Effector memory CD4-positive, alpha-beta T cell (primary cell): ENCODE measurements at places on chromosomes 3 and 15.

DNA sequence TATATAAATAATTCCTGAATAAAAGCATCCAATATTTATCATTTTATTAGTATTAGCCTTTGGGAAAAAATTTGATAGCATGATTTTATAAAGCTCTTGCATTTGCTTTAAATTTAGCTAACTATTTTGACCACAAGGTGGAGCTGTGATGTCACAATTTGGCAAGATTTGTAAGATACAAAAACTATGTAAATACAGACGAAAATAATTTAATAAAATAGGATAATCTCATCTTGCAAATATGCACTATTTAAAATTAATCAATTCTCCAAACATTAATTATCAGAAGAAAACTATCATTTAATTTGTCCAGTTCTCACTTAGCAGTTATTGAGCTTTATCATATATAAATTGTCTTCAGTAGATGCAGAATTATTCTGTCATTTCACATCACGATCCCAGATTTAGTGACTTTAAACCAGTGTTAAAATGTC, 95.4 kb downstream of the PLOD2 start:
- no peak for DNase-seq

GRCh38 chr3:133401374-133402135, 1.7 kb downstream of the BFSP2 start:
- no peak for DNase-seq

- DNase-seq: no peak
Observed at GRCh38 chr15:82986442-82986780, 401 bp downstream of the RAMAC start.

GRCh38 chr3:41681479-41681878, 280.4 kb downstream of the ULK4 start:
- no peak for DNase-seq

DNA sequence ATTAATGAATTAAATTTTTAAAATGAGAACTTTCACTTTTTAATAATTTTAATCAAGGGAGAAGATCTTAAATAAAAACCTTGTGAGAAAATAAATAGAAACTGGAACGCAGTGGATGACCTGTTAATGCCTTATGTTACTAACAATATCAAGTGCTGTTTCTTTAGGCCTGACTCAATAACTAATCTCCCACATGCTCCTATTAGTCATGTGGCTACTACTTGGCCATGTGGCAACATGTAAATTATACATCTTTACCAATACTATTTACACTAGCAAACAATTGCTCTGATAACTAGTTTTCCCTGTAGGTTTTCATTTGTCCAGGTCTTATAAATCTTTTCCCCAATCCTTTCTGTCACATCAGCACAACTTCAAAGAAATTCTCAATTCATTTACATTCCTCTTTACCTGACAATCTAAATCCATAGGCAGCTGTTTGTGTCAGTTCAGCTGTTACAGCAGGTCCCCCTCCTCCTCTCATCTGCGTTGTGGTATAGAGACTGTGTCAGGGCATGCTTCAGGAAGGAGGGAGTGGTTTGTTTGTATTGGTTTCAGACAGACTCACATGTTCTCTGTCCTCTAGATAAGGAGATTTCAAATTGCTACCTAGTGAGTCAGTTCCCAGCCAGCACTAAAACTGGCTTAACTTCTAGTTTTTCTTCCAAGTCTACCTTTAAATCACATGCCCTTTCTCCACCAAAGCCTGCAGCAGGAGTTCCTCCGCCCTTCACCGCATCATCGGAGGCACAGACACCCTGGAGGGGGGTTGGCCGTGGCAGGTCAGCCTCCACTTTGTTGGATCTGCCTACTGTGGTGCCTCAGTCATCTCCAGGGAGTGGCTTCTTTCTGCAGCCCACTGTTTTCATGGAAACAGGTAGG, 11.3 kb upstream of the C3orf52 start:
- no peak for DNase-seq

DNA sequence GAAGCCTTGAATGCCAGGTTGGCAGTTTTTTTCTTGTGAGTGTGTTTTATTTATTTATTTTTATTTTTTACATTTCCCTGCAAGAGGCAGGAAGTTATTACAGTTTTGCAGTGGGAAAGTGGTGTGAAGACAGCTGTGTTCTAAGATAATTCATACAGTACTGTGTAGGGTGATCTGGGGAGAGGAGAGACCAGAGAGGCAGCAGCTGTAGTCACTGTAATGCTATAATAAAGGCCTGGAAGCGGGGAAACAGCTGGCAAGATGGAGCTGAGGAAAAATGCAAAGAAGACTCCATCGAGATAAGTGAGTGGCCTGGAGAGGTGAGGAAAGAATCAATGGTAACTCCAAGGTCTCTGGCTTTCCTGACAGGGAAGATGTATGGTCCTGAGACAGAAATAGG, 23.1 kb downstream of the CNTN3 start:
- no peak for DNase-seq

- DNase-seq: no peak
Observed at GRCh38 chr3:51704511-51704950, 2.3 kb upstream of the GRM2 start.

GRCh38 chr3:87855616-87856015, 203.2 kb downstream of the CGGBP1 start:
- no peak for DNase-seq

DNA sequence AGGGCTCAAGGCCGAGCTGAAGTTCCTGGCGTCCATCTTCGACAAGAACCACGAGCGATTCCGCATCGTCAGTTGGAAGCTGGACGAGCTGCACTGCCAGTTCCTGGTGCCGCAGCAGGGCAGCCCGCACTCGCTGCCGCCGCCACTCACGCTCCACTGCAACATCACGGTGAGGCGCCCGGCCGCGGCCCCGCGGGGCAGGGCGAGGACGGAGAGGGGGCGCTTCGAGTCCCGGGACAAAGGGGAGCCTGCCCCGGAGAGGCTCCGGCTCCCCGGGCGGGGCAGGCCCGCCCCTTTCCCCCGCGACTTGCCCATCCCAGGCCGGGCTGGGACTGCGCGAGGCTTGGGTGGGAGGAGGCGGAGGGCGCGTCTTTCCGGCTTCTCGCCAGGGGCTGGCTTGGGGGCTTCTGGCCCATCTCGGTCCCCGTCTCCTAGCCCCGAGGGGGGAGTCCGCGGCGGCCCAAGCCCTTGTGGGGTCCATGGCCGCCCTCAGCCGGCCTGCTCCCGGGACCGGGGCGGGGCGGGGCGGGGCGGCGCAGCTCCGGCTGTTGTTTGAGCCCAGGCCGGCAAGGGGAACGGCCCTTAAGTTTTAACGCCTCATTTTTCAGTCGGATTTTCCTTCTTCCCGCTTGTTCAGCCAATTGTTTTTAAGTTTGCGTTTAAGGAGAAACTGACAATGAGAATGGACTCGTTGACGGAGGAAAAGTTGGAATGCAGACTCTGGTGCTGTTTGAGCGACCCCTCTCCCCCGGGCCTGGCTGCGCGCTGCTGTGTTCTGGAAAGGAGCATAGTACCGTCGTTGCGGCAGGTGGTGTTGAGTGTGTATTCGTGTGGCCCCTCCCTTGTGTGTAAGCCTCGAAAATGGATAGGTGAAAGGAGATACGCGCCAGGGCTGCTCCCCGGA, 683 bp downstream of the UBE2Q2 start:
- peak; percentile 24 for DNase-seq

DNA sequence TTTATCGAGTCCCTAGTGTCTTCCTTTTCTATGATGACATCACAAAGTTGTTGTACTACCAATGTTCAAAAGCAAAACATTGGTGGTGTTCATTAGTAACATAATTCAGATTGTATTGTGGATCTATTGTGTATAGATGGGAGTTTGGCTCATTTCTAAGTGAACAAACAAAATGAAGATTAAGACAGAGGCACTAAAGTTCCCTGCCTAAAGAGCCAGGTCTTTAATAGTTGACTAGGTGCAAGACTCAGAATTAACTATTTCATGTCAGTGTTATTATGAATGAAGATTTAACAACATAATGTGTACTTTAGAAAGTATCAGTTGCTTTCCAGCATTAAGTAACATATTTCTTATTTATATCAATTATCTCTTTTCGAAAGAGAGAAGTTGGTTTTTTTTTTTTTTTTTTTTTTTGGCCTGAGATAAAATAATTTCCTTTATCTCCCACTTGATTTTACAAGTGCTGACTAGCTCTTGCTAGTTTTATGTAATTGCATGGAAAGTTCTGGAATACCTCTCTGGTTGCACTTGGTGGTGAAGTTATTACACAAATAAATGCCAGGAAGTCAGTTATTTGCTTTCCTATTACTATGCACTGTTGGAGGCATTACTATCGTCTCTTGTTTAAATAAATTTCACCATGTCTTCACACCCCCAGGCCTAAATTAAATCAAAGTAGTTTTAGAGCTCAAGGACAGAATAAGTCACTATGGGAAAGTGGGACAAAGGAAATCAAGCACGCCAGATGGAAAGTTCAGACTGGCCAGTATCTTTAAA, 48.7 kb downstream of the NAALADL2 start:
- DNase-seq: no peak

DNA sequence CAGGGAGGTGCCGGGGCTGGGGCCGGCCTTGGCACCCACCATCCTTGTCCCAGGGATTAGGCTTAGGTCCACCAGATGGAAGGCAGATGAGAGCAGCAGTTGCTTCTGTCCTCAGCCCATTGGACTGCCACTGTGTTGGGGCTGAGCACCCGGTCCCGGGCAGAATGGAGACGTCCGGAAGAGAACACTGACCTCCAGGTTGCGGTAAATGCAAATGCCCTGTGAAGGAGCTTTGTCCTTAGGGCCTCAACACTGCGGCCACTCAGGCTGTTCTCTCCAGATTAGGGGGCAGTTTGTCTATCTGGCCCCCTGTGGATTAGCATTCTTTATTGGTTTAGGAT, at the start of gene SERINC4:
Gene SERINC4, minus strand, starts transcription at position 276 of the 341 bp plus-strand sequence. Its CDS starts 234 bp downstream, at position 42.
- no peak for DNase-seq

DNA sequence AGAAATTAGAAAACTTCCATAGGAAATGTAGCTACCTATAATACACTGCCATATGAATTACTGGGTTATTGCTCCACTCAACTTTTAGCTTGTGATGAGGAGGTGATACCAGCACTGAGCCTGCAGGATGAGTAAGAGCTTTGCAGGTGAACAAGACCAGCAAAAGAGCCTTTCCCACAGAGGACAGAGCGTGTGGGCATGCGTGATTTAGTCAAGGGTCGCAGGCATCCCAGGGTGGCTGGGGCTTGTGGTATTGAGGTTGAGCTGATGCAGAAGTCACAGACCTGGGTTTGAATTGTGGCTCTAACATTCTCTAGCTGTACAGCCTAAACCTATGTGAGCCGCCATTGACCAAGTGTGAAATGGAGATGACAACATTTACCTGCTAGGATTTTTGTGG, 5.6 kb downstream of the NRROS start:
- no peak for DNase-seq

GRCh38 chr3:126211569-126211968, 31.2 kb upstream of the ALDH1L1 start:
- DNase-seq: no peak

GRCh38 chr3:157785102-157785826, 282.0 kb upstream of the VEPH1 start:
- DNase-seq: no peak

GRCh38 chr3:133884054-133884886, 11.4 kb downstream of the RAB6B start:
- DNase-seq: no peak

DNA sequence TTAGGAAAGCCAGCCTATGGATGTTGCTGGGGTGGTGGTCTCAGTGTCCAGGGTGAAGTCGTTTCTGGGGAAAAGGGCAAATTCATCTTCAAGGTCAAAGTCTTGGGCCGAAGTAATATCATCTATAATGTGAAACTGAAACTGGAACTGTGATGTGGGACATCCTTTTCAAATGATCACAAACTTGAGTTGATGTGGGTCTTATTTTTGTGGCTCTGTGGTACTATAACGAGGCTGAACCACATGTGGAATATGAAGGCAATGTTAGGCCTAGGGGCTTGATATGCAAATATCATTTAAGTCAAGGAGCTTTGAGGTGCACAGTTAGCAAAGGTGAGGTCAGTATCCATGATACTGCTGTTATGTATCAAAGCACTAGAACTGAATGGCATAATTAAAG, 1.5 kb upstream of the CD200R1L start:
- no peak for DNase-seq

GRCh38 chr3:154684440-154684839, 254.4 kb upstream of the GPR149 start:
- DNase-seq: no peak

DNA sequence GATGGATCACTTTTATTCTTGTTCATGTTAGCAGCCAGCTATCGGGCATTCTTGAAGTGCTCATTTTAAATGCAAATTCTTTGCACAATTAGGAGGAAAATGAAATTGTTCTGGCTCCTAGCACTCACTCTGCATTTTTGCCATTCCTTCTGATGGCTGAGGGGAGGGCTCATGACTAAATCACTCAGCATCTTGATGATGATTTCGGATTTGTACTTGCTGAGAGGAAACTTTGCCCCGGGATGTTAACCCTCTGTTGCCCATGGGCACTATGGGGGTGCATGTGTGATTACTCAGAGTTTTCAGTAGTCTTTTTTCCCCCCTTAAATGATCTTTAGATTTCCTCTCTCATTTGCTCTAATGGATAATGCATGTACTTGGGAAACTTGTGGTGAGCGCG, 299.6 kb upstream of the C2CD4B start:
- DNase-seq: no peak

DNA sequence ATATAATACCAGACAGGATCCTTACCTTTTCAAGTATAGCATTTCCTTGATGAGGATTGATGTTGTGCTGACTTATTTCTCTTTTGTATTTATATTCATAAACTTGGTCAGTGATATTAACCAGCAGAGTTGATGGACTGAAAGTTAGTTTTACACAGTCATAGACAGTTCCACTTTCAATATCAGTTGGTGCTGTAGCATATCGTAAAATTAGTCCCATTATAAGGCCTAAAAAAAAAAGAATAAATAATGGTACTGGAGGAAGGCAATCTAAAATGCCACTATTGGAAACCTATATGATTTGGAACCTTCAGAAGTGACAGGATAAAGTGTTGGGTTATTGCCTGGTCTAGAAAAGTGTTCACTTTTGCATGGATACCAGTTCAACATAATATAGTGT, 16.3 kb downstream of the SLC9A9 start:
- DNase-seq: no peak

DNA sequence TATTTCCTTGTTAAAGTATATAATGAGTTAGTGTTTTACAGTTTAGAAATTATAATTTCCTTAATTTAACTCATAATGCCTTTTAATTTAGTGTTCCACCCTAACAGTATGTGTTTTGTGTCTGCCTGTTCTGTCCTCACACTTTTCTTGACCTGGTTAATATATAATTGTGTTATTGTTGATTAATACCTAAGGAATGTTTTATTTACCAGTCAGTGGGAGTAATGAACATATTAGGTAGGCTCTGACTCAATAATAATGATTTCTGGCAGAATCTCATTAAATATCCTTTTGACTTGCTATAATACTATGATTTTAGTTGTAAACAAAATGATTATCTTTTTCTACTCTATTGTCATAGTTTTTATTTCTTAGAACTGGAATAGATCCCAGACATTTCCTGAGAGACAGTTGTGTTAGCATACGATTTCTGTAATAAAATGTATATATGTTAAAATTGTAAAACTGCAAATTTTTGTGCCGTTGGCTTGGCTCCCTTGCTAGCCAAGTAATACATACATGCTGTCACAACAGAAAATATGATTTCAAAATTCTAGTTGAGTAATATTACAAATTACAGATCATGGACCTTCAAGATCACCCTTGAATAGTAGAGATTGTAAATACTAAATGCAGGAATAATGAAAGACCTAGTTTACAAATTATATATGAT, 51.9 kb downstream of the RASA2 start:
- no peak for DNase-seq
